ENCODE measurements at places on chromosomes 3 and 15. TPM values are rescaled to one million over a fixed set of nuclear protein-coding genes. Genes with fewer than 3 reads are reported as not detected.

Gene CHAC1
- 36.5 TPM for total RNA-seq

Gene GUCA1C
- not detected for total RNA-seq

Gene AZI2
- 87.7 TPM for total RNA-seq

Gene GOLGA8G
- total RNA-seq, result not detected

Gene CELF6
- 0.37 TPM for total RNA-seq

Gene ACAN
- 3.0 TPM for total RNA-seq

Gene CYP11A1
- 0.11 TPM for total RNA-seq

Gene LMOD3
- not detected for total RNA-seq

Gene UBA7
- 32.4 TPM for total RNA-seq

Gene GPD1L
- total RNA-seq, result 11.6 TPM

Gene PRSS50
- 0.12 TPM for total RNA-seq

Gene COL6A5
- total RNA-seq, result under 0.01 TPM

Gene ABHD2
- total RNA-seq, result 91.2 TPM

Gene CFAP161
- total RNA-seq, result 0.12 TPM

Gene TLR9
- under 0.01 TPM for total RNA-seq

Gene TRIM42
- total RNA-seq, result not detected
